Suprapubic skin (tissue), 4 donors: ENCODE measurements at places on chromosomes 1 and 21.

- H3K27ac ChIP-seq: no peak overlapping the region
- H3K36me3 ChIP-seq: no peaks in the 10 kb centered on the region
- H3K27me3 ChIP-seq: no peaks in the 10 kb centered on the region
These were observed 25.7 kb downstream of the GPR161 start for GRCh38 chr1:168110896-168111545.

- no peak overlapping the region for H3K27ac ChIP-seq
- H3K4me3 ChIP-seq: no peak overlapping the region
- no peaks in the 10 kb centered on the region for H3K4me1 ChIP-seq
- DNase-seq: no peak
These were observed 20.2 kb upstream of the HTR1D start for GRCh38 chr1:23237508-23237907.

DNA sequence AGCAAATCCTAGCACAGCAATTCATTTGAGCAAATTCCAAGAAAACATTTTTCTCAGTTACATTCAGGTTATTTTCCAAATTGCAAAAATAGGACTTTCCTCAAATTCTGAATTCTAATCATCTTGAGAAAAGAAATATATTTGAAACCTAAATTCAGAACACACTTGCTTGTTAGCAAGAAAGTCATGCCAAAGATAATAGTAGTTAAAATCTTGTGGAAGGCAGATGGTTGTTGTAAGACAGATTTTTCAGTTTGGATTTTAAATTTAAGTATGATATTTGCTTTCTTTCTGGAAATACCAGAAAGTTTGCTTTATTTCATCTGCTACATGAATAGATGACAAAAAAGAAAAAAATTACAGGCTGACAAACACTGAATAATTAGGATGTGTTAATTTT, 29.1 kb downstream of the SNX7 start:
- no peaks in the 10 kb centered on the region for H3K4me1 ChIP-seq
- H3K4me3 ChIP-seq: no peak overlapping the region
- H3K36me3 ChIP-seq: peaks cover 21% of the 10 kb centered on the region
- no peaks in the 10 kb centered on the region for H3K27me3 ChIP-seq
- DNase-seq: no peak

GRCh38 chr1:51699391-51699790, 82.5 kb downstream of the OSBPL9 start:
- no peak overlapping the region for H3K27ac ChIP-seq
- no peaks in the 10 kb centered on the region for H3K27me3 ChIP-seq
- DNase-seq: no peak
- H3K36me3 ChIP-seq: no peaks in the 10 kb centered on the region
- no peak overlapping the region for H3K4me3 ChIP-seq
- no peaks in the 10 kb centered on the region for H3K4me1 ChIP-seq

- no peaks in the 10 kb centered on the region for H3K4me1 ChIP-seq
- H3K4me3 ChIP-seq: no peak overlapping the region
- no peak for DNase-seq
- no peaks in the 10 kb centered on the region for H3K36me3 ChIP-seq
- H3K27ac ChIP-seq: no peak overlapping the region
These were observed 8.5 kb upstream of the MYCL start for GRCh38 chr1:39910263-39910662.

DNA sequence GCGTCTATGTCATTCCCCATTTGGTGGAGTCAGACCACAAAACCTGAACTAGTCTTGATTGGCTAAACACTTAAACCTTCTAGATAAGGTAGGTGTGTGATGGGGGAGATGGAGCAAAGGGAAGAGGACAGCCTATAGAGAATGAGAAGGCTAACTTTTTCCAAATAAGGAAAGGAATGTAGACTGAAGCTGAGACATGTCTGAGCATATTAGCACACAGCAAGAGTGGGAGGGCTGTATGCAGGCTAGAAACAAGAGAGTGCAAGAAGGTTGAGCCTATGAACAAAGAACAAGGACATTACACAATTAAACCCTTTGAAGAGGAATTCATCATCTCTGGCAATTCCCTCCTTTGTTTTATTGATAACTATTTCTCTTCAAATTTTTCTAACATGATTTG, 89.2 kb upstream of the OLFM3 start:
- no peak overlapping the region for H3K27ac ChIP-seq
- H3K36me3 ChIP-seq: no peaks in the 10 kb centered on the region
- no peaks in the 10 kb centered on the region for H3K27me3 ChIP-seq
- H3K4me3 ChIP-seq: no peak overlapping the region
- DNase-seq: no peak
- no peaks in the 10 kb centered on the region for H3K4me1 ChIP-seq

DNA sequence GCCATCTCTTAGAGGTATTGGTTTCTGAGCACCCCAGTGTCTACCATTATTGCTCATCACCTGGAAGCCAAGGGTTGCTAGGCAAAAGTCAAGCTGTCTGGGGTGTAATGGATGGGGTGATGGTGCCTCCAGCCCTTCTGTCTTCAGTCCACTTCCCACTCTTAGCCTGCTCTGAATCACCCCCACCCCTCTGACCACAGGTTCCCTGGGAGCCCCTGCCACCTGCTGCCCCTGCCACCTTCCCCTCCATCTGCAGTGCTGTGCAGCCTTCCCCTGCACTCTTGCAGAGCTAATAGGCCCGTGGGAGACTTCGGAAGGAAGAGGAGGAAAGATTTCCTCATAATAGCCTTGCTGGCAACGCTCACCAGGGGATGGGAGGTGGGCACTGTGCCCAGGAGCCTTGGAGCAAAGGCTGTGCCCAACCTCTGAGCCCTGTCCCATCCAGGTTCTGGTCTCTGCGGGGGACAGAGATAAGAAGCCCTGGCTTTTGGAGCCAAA, 35.5 kb downstream of the CAPN2 start:
- no peak overlapping the region for H3K4me3 ChIP-seq
- DNase-seq: no peak
- no peak overlapping the region for H3K27ac ChIP-seq
- H3K36me3 ChIP-seq: peaks cover 60% of the 10 kb centered on the region

GRCh38 chr1:163870666-163871065, 548.9 kb downstream of the NUF2 start:
- H3K27ac ChIP-seq: no peak overlapping the region
- H3K4me1 ChIP-seq: no peaks in the 10 kb centered on the region

DNA sequence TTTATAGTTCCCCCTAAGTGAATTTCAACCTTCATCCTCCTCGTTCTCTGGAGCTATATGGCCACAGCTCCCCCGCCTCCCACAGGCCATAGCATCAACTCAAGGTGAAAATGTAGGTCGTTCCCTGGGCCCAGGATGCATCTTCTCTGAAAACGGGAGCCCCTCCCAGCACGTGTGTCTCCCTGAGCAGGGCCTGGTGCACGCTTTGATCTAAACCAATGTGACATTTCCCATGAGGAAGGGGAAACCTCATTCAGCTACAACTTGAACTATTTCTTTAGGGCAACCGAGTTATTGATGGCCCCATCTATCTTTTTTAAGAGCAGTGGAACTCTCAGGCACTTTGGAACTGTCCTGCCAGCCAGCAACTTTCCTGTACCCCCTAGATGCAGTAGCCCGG, 57.8 kb upstream of the BACE2 start:
- peaks cover 15% of the 10 kb centered on the region for H3K27me3 ChIP-seq
- no peaks in the 10 kb centered on the region for H3K36me3 ChIP-seq
- no peak overlapping the region for H3K4me3 ChIP-seq
- H3K4me1 ChIP-seq: peaks cover 12% of the 10 kb centered on the region
- DNase-seq: no peak

- H3K4me3 ChIP-seq: no peak overlapping the region
- no peaks in the 10 kb centered on the region for H3K4me1 ChIP-seq
- no peaks in the 10 kb centered on the region for H3K36me3 ChIP-seq
- no peak overlapping the region for H3K27ac ChIP-seq
These were observed 10.8 kb upstream of the PHACTR4 start for GRCh38 chr1:28358716-28359115.

DNA sequence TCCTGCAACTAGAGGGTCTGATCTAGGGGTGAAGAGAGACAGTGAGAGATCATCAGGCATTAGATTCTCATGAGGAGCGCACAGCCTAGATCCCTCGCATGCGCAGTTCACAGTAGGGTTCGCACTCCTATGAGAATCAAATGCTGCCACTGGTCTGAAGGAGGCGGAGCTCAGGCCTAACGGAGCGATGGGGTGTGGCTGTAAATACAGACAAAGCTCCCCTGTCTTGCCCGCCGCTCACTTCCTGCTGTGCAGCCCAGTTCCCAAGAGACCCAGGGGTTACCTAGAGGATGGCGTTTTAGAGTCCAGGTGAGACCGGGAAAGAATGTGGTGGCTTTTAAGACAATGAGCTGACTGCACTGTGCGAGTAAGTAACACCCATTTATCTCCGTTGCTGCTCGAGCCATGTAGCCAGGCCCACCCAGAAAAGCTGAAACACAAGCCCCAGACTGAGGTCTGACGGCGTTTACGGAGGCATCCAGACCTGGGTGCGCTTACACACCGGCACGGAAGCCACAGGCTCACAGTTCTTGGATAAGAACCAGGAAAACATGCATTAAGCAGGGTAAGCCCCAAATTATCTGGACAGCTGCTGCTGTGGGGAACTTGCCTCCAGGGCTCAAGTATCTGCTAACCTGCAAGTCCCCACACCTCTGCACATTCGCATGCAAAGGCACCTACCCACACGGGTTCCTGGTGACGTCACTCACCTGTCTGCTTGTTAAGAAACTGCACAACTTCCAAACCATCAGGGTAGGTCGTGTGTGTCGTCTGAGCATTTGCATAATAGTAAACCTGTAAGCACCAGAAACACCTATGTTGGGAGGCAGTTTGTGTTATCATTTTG, 12.5 kb downstream of the TCP10L start:
- H3K36me3 ChIP-seq: no peaks in the 10 kb centered on the region
- peaks cover 2% of the 10 kb centered on the region for H3K27me3 ChIP-seq
- peak overlapping the region; percentile 25 for H3K4me3 ChIP-seq
- H3K27ac ChIP-seq: peak overlapping the region; percentile 30

DNA sequence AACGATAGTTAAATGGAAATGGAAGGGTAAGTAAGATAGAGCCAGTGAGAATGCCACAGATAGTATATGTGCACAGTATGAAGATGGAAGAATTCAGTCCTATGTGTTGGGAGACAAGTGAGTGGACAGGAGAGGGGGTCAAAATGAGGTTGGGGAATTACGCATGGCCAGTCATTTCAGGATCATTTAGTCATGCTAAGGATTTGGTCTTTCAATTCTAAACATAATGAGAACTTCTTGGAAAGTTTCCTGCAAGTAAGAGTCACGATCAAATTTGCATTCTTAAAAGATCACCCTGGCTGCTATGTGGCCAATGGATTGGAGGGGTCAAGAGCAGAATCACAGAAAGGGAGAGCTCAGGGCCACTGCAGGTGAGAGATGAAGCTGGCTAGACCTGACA, 64.0 kb upstream of the KCNK2 start:
- no peaks in the 10 kb centered on the region for H3K36me3 ChIP-seq
- H3K4me3 ChIP-seq: no peak overlapping the region
- H3K27ac ChIP-seq: no peak overlapping the region

DNA sequence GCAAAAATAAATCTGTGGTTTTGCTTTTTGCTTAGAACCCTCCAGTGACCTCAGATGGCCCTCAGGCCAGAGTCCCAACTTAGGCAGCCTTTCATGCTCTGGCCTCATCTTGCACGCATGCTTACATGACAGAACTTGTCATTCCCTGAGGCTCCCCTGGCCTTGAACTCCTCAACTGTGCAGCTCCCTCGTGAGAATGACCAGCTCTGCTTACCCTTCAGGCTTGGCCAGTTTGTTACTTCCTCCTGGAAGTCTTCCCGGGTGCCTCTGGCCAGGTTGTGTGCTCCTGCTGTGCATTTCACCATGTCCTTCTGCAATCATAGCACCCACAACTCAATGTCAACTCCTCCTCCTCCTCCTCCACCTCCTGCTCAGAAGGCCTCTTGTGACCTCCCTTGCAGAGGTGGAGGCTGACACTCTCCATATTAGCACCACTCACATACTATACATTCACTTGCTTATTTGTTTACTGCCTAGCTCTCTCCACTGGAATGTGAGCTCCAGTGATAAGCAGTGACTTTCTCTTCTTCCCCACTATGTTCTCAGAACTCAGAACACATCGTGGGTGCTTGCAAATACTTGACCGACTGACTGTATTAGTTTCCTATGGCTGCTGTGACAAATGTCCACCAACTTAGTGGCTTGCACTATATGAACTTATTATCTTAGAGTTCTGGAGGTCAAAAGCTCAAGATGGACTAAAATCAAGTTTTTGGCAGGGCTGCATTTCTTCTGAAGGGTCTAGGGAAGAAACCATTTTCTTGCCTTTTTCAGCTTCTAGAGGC, 41.9 kb downstream of the RCSD1 start:
- H3K27me3 ChIP-seq: no peaks in the 10 kb centered on the region
- no peaks in the 10 kb centered on the region for H3K36me3 ChIP-seq
- no peak overlapping the region for H3K27ac ChIP-seq
- H3K4me1 ChIP-seq: peaks cover 12% of the 10 kb centered on the region
- H3K4me3 ChIP-seq: no peak overlapping the region
- DNase-seq: no peak

GRCh38 chr1:237671262-237671661, 219.5 kb downstream of the ZP4 start:
- no peak overlapping the region for H3K27ac ChIP-seq
- no peaks in the 10 kb centered on the region for H3K4me1 ChIP-seq
- H3K4me3 ChIP-seq: no peak overlapping the region
- H3K27me3 ChIP-seq: no peaks in the 10 kb centered on the region
- H3K36me3 ChIP-seq: no peaks in the 10 kb centered on the region

DNA sequence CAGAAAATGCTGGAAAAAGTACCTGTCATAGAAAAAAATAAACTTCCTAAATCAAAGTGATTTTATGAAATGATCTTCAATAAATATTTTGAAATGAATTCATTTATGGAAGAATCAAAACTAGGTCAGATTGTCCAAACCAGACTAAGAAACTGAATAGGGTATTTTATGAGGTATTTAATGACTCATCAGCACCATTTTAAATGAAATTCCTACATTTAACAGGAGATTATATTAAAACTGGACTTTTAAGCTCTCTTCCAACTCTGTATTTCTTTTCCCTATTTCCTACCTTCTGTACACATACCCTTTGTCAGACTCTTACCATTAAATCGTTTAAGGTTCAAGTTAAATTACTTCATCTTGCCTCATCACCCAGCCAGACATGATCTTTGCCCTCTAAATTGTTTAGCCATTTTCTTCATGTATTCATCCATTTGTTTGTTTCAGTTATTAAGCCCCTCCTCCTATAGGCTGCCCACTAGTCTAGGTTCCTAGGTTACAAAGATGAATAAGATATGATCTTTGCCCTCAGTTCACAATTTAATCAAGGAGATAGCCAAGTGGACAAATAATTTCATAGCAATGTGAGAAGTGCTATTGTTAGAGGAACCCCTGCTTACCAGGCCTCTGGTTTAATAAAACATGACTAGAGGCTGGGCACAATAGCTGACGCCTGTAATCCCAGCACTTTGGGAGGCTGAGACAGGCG, 25.0 kb downstream of the TATDN3 start:
- H3K27me3 ChIP-seq: no peaks in the 10 kb centered on the region
- H3K4me1 ChIP-seq: no peaks in the 10 kb centered on the region
- H3K36me3 ChIP-seq: peaks cover 27% of the 10 kb centered on the region
- H3K4me3 ChIP-seq: no peak overlapping the region

GRCh38 chr21:44736291-44737004, 25.1 kb upstream of the TSPEAR start:
- no peaks in the 10 kb centered on the region for H3K4me1 ChIP-seq
- H3K4me3 ChIP-seq: no peak overlapping the region
- H3K27ac ChIP-seq: no peak overlapping the region
- no peaks in the 10 kb centered on the region for H3K36me3 ChIP-seq
- peaks cover 16% of the 10 kb centered on the region for H3K27me3 ChIP-seq

- no peaks in the 10 kb centered on the region for H3K27me3 ChIP-seq
- H3K36me3 ChIP-seq: no peaks in the 10 kb centered on the region
- no peak overlapping the region for H3K27ac ChIP-seq
These were observed 15.9 kb downstream of the RCAN1 start for GRCh38 chr21:34598931-34599400.
